ENCODE measurements at places on chromosomes 2 and 18.

DNA sequence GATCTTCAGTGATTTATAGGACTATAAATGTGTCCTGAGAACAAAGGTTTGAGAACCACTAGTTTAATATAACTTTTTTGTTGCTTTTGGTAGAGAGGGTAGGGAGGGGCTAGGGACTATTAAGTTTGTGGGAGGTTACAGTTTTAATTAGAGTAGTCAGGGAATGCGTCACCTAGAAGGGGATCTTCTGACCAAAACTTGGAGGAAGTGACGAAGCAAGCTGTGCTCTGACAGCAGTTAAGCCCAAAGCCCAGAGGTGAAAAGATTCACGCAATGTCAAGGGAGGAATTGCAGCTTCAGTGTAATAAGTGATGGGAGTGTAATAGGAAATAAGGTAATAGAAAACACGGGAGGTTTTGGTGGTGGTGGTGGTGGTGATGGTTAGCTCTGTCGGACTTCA is 8.1 kb downstream of the TDRD15 start:
- DNase-seq = no peak

- DNase-seq = no peak
These were observed 67.3 kb upstream of the PPP1CB start for GRCh38 chr2:28684142-28684858.

DNA sequence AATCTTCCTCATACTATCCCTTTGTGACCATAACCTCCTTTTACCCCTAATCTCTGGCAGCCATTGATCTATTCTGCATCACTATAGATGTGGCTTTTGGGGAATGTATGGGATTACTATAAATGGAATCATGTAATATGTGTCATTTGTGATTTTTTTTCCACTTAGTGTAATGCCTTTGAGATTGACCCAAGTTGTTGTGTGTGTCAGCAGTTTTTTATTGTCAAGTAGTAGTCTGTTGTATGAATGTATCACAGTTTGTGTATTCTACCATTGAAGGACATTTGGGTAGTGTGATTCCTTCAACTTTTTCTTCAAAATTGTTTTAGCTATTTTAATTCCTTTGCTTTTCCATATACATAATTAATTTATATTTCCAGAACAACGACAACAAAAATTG is 18.6 kb downstream of the VRK2 start:
- DNase-seq = no peak

- no peak for DNase-seq
These were observed 29.3 kb downstream of the HS1BP3 start for GRCh38 chr2:20621366-20622295.

DNA sequence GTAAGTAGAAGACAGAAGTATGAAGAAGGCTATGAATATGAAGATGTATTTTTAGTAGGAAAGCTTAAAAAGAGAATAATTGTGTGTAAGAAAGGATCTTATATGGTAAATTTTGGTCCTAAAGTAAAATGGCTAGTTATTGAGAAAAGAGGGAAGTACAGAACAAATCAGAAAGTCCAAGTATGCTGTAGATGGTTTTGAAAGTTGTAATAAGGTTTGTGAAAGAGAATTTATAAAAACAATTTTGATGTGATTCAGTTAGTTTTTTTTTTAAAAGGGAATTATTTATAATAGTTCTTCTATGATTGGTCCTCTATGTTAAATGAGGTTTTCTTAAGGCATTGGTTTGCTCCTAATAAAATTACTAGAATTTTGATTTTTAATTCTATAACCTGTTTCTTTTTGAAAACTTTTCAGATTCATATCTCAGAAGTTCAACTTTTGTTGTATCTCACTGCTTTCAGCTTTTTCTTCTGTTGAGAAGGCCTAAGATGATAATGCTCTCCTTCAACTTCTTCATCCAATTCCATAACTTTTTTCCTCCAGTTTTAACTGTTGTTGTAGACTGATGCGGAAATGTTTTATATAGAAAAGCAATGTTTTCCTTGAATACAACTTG is 322.7 kb downstream of the NOL4 start:
- DNase-seq = no peak

- DNase-seq = no peak
These were observed 55.8 kb downstream of the ST6GAL2 start for GRCh38 chr2:106830191-106830590.

DNA sequence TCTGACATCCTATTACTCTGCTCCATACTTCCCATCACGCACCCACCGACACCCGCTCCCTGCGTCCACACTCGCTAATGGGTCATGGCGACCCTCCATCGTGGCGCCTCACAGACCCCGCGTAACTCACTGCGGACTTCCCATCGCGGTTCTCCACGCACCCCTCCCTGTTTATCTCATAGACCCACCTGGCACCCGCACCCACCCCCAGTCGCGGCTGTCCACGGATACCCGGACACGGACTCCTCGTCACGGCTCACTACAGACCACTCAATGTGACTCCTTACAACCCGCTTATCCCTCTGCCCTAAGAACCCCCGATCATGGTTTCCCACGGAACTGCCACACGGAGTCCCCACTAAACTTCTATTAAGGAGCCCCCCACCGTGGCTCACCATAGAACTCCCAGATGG is 458 bp downstream of the CXXC1 start:
- no peak for DNase-seq

All from SIG-M5 (cell line).